ENCODE measurements at places on chromosomes 4 and X.

DNA sequence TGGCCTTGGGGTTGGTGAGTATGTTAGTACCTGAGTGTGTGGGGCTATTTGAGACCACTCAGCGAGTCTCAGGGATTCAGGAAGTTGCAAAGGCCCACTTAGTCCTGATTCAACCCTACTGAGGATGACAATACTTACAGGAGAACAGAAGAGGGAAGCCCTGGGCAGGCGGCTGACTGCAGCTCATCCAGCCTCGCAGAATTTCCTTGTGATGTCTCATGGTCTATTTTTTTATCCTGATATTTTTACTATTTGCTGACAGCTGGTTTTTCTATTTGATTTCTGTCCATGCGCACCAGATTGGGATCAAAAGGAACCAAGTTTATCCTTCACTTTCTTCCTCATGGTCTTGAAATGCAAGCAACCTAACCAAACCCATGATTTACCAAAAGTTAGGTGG, 201.8 kb upstream of the LNX1 start:
- no peak for DNase-seq

DNA sequence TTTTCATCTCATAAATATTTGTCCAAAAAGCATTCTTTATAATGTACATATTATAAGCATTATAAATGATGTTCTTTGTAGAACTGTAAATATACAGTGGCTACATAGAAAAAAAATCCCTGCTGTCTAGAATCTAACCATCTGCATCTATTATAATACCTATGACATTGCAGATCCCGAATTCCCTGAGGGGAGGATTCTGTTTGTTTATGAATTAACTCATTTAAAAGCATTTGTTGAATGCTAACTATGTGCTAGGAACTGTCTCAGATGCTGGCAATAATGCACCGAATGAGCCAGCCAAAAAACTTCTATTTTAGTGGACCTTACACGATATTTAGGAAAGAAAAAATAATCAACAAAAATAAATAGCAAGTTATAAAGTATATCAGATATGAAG, 189.6 kb downstream of the PACRGL start:
- DNase-seq: no peak

DNA sequence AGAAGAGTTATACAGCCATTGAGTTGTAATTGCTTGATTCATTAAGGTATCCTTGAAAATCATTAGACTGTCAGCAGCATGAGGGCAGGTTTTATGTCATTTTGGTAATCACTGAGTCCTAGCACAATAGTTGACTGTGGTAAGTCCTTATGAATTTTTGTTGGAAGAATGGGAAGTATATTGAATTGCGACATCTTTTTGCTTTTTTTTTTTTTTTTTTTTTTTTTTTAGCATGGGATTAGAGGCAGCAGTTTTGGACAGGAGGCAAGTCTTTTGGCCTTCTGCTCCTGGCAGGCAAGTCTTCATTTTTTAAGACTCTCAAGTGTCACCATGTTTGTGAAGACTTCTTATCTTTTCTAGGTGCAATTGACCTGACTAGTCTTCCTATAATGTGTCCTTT, 29.7 kb downstream of the PRRG1 start:
- no peak for DNase-seq

DNA sequence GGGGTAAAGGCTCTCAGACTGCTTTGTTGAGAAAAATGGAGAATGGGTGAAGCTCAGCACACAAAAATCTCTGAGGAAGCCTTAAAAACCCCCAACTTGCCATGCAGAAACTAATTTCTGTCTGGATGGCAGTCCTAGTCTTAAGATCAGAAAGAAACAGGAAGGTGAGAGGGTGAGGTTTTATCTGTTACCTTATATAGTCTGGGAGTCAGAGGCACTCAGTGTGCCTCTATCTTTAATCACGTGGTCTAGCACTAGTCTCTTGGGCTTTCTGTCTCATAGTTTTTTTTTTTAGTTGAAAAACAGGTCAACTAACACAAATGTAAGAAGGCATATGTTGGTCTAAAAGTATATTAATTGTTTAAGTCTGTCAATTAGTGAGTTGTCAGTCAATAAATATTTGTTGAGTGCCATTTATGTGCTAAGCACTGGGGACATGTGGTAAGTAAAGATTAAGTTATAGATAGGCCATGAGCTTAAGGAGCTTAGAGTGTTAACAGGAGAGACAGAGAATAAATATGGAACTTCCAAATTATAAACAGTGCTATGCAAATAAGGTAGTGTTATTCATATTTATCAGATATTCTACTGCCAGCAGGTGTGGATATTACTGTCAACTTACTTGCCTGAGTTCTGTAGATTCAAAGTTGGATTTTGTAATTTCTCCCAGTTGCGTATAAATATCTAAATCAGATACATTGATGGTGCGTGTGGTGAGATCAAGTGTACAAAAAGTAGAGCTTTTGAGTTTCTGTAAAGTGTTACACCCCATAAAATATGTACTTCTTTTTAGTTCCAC, 7.0 kb downstream of the CYBB start:
- DNase-seq: no peak

DNA sequence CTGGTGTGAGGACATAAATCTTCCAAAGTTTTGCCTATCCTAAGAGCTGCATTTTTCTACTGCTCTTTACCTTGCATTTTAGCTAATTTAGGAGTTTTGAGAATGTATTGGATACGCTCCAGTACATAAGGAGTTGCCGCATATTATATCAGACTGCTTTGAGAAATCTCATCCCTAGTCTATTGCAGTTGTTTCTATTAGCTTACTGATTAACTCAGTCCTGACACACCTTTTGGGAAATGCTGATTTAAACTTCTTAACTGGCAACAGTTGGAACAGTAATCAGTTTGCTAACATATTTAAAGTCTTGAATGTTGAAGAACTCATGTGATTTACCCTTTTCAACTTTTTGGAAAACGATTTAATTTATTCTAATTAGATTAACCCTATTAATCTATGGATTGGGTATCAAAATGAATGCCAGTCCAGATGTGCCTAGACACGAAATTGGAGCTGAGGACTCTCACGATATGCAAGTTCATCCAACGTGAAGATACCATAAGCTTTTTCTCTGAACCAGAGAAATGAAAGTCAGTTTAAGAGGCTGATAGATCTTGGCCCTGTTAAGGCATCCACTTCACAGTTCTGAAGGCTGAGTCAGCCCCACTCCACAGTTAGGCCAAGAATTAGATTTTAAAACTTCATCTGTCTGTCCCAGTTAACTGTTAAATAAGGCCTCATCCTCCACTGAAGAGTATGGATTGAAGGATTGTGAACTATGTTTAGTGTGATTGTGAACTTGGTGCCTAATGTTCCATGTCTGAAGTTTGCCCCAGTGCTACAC, 90.0 kb downstream of the MAOA start:
- DNase-seq: no peak
